Hematopoietic multipotent progenitor cell (in vitro differentiated cells): ENCODE measurements at places on chromosomes 5 and 9. TPM values are rescaled to one million over a fixed set of nuclear protein-coding genes. Genes with fewer than 3 reads are reported as not detected.

FABP6 gene
- not detected for total RNA-seq

C5orf63 gene
- 2.2 TPM for total RNA-seq

RNF183 gene
- total RNA-seq = under 0.01 TPM

JAKMIP2 gene
- 8.6 TPM for total RNA-seq

EGR1 gene
- total RNA-seq = 27.2 TPM

C1QTNF3 gene
- total RNA-seq = 5.1 TPM

C9orf153 gene
- 0.81 TPM for total RNA-seq

DIPK1B gene
- total RNA-seq = 227 TPM

DNA sequence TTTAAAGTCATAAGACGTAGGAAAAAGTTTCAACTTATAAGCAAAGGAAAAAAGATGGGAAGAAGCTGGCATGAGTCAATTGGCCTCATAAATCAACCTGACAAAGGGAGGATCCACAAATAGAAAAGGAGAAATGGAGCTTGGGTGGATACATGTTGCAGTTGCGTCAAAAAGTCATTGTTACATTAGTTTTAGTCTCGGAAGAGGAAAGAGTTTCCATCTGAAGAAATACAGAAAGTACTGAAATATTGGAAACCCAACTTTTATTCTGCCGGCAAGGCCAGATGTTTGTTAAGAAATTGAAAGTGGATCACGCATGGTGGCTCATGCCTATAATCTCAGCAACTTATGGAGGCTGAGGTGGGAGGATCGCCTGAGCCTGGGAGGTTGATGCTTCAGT lies 11.3 kb upstream of the TIMD4 start:
- DNase-seq = no peak

DNA sequence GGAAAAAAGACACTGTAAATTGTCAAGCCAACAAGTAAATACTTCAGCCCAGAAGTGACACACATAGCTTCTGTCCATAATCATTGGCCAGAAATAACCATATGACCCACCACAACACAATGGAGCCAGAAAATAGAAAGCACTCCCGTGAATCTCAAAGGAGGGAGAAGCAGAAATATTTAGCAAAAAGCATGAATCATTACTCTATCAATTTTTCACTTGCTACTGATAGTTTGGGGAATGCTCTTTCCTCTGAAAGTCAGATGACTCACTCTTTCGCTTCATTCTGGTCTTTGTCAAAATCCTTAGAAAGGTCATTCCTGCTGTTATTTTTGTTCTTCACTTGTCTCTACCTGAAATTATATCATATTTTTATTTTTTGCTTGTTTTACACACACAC lies 312.6 kb downstream of the TMEM232 start:
- no peak for DNase-seq

DNA sequence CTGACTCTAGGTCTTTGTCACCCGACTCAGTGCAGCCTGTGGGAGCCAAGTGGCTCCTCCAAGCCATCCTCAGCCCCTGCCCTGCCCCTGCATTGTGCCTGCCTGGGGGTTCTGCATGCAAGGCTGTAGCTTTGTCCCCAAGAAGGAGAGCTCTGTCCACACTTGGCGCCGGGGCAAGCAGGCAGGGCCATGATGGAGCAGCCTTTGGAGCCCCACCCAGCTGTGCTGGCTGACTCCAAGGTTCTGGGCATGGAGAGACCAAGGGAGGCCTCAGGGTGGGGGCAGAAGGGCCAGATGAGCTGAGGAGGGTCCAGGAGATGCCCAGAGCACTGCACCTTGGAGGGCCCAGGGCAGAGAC lies 226.2 kb downstream of the CACNA1B start:
- no peak for DNase-seq

DNA sequence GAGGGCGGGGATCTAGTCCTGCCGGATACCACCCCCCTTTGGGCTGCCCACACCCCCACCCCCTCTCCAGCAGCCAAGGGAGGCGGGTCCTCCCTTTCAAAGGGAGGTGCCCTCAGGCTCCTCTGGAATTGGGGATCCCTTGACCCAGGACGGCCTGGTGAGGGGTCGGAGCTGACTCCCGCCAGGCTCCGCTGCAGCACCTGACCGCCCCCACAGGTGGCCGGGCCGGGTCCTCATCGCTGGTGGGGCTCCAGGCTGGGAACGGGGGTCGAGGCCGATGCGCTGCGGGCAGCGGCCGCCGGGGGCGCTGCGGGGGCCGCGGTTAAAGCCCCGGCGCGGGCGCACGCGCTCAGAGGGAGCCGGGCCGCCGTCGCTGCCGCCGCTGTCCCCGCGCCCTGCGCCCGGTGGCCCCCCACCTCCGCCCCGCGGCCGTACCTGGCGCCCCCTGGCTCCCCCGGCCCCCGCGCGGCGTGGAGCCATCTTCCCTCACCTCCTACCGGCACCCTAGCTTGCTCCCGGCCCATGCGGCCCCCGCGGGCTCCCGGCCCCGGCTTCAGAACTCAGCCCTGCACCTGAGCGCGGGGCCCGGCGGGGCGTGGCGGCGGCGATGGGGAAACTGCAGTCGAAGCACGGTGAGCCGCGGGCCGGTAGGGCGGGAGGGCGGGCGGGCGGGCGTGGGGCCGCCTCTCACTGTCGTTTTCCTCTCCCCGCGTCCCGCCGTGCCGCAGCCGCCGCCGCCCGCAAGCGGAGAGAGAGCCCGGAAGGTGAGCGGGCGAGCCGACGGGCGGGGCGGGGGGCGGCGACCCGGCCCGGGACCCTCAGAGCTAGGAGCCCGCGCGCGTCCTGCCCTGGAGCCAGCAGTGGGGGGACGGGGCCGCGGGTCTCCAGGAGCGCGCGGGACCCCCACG lies at the start of gene NKD2:
TSS of gene NKD2 (plus strand) at position 352 of the 908 bp plus-strand sequence. CDS start at position 608, 256 bp downstream.
- DNase-seq = peak; percentile 25

DNA sequence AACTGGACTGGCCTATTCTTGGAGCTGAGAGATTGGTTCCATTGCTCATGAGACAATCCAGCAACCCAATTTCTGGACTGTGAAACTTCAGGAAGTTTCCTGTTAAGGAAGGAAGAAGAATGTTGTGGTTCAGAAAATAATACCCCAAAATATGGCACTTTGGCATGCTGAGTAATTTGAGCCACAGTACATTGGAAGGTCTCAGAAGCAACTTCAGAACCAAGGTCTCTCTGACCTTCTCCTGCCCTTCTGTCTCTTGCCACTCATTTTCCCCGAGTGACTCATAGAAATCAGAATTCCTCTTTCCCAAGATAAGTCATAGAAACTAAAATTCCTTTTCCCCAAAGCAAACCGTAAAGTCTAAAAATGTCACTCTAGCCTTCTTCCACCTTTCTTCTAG lies 1366.1 kb downstream of the PTPRD start:
- DNase-seq = no peak

DNA sequence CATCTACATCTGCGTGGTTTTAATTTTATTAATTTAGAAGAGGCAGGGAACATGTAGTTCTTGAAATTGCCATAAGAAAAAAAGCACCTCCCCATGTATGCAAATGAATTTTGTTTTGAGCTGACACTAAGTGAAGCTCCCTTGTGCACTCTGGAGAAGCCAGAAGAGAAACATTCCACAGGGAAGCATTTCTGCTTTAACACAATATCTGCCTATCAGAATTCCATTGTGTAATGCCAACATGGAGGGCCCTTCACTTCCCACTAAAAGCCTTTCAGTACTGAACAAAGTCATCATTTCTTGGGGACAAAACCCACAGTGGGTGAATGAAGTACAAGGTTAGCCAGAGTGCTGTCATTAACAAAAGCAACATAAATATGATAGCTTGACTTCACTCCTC lies 59.7 kb downstream of the PRELID2 start:
- no peak for DNase-seq

- DNase-seq = no peak
Measured at GRCh38 chr5:154737667-154738320, 17.4 kb upstream of the LARP1 start.

- DNase-seq = no peak
Measured at GRCh38 chr5:31452314-31452713, 79.6 kb downstream of the DROSHA start.

DNA sequence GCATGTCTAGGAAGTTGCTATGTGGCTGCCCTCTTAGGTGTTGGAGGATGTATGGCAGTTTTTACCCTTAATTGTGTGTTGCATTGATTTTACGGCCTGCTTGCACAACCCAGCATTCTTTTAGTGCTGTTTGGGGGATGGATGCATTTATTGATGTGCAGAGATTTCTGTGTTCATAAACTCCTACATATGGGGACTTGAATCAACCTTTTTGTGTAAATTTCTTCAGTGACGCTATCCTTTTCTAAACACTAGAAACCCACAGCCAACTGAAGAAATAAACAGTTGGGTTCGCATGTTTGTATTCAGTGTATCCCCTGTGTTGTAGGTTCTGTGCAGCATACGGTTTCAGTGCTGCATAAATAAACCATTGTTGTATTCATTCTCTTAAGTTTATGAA lies 263.7 kb downstream of the RASEF start:
- no peak for DNase-seq

GRCh38 chr5:3671337-3671736 lies 75.7 kb downstream of the IRX1 start:
- no peak for DNase-seq

- no peak for DNase-seq
Measured at GRCh38 chr5:63245271-63245670, 666.7 kb downstream of the LRRC70 start.

DNA sequence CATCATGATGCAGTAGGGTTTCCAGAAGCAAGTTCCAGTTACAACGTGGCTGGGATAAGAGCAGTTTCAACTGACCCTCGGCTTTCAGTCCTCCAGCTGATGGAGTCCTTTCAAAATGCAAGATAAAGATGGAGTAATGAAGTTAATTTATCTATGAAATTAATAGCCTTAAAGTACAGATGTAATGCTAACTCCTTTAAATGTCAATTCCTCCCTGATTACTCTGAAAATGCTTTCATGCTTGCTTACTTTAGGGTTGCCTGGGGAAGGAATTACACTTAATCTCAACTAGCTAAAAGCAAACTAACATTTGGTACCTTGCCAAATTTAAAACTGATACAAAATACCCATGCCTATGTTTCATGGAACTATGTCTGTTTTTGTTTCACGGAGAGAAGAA lies 178.4 kb downstream of the KIAA0825 start:
- DNase-seq = no peak

DNA sequence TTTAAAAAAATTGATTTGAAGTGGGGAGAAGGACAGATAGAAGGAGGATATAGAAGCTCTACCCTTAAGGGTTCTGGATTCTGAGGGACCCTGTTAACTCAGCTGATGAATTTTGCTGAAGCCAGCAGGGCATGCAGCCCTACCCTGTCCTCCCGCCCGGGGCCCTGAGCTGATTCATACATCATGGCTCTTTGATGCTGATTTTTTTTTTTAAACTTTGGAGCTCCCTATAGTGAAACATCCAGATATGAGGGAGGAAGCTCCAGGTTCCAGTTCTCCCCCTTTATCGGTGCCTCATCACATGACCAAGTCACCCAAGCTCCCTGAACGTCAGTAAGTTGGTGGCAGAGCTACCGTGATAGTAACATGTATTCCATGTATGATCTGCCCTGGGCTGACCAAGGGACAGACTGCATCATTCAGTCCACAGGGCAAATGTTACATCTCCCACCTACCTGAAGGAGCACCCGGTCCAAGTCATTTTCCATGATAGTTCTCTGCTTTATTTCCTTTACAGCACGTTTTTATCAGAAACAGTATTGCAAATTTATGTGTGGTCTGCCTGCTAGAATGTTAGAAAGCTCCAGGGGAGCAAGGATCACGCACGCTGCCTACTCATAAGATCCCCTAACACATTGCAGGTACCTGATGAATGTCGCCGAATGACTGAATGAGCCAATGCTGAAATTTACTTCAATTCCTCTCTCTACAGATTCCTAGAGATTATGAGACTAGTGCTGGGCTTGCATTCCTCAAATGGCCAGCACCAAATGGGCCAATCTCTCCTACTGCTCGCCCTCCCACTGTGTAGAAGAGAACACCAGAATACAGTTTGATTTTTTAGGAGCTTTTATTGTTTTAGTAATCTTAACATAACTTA lies 25.9 kb downstream of the SPARC start:
- DNase-seq = no peak
